ENCODE measurements at places on chromosomes 4 and X. TPM values are rescaled to one million over a fixed set of nuclear protein-coding genes. Genes with fewer than 3 reads are reported as not detected.

Gene BTK
- total RNA-seq, result not detected

GRCh38 chrX:38986586-38986985, 185.3 kb downstream of the MID1IP1 start:
- no peak for DNase-seq

Gene ZNF275
- 6.5 TPM for total RNA-seq

Gene SUPT20HL1
- total RNA-seq, result not detected

DNA sequence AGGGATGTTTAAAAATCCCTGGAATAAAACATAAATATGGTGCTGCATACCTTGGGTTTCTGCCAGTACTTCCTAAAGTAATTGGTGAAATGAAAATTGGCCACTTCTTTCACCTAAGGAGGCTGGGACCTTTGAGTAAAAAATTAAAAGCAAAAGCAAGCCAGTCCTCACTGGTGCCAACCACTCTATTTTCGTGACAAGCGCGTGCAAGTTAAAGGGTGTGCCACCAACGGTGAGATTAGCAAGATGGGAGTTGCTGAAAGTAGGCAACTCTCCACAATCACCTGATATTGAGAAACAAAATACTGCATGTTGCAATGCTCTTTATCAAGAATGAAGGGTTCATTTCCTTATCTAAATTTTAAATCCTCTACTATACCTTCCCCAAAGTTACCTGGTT, 19.7 kb upstream of the RTL9 start:
- no peak for DNase-seq

Gene NDNF
- total RNA-seq, result not detected

GRCh38 chrX:24243692-24244091, 70.2 kb downstream of the SUPT20HL2 start:
- DNase-seq, result no peak

- no peak for DNase-seq
Observed at GRCh38 chr4:86184901-86185285, 175.0 kb downstream of the MAPK10 start.

GRCh38 chrX:112614640-112615039, 65.1 kb downstream of the LHFPL1 start:
- no peak for DNase-seq
